ENCODE measurements at places on chromosomes 6 and 20.

DNA sequence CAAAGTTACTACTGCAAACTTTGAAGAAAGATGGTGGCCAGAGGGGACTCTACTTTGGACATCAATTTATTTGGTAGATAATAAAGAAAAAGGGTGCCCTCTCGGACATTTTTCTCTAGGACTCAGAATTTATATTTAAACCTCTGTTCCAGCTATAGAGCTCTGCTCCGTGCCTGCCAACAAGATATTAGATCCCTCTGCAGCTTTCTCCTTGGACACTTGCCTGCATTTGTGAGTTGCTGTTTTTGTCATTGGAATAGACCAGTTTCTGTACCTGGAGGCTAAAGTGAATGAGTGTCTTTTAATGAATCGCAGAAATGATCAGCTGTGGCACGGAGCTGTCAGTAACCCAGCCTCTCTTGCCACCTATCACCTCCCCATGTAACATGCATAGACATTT, 253.5 kb downstream of the NRN1 start:
- no peak for DNase-seq

- DNase-seq: no peak
These were observed 260.3 kb upstream of the FAM83B start for GRCh38 chr6:54586251-54586650.

DNA sequence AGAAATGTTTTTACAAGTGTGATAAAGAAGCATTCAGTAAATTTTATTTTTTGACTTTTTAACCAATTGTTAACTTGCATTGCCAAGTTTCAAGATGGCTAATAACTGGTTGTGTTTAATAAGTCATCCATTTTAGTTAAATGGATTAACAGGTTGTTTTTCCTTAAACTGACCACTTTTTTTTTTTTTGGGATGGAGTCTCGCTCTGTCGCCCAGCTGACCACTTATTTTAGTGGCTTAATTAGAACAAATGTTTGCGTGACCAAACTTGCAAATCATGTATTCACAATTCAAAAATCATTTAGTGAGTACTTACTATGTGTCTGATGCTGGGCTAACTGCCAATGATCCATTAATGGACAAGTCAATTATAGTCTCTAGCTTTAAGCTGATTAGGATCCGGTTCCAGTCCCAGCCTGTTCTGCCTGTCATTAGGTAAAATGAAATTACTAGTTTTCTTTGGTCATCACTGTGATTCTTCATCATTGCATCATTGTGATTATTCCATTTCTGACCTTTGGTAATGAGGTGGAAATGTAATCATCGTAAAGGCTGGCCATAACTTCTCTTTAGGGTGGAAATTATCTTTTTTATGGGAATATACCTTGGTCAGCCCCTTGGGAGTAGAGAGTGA, 729.2 kb upstream of the MARCKS start:
- no peak for DNase-seq

- DNase-seq: no peak
These were observed 81.6 kb upstream of the KHDRBS2 start for GRCh38 chr6:62367601-62368000.

GRCh38 chr6:154301839-154302752, 54.5 kb downstream of the IPCEF1 start:
- DNase-seq: no peak

GRCh38 chr6:80690551-80691131, 584.2 kb downstream of the BCKDHB start:
- no peak for DNase-seq

- no peak for DNase-seq
These were observed 65.3 kb downstream of the ADGRG6 start for GRCh38 chr6:142367061-142367460.

GRCh38 chr6:142871910-142872331, 73.1 kb downstream of the HIVEP2 start:
- DNase-seq: no peak

DNA sequence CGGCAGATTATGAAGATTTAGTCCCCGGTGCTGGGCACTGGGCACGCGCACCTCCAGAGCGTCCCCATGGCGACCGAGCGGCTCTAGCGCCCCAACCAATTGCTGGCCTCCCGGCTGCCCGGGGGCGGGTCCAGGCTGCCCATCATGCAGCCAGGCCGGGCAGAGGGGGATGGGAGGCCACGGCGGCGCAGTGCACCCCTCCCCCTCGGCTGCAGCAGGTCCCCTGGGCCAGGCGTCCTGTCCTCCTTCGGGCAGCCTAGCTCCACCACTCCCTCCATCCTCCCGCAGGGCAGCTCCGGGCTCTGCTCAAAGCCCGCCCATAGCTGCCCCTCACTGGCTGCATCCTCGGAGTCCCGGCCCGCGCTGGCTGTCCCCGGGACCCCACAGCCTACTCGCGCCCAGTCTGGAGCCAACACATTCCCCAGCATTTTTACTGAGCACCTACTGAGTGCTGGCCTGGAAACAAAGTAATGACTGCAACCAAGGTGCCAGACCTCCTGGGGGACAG, 99.4 kb downstream of the ASXL1 start:
- DNase-seq: no peak

GRCh38 chr20:49171909-49172308, 16.2 kb downstream of the STAU1 start:
- DNase-seq: no peak

GRCh38 chr6:50966532-50966931, 147.9 kb downstream of the TFAP2B start:
- no peak for DNase-seq

DNA sequence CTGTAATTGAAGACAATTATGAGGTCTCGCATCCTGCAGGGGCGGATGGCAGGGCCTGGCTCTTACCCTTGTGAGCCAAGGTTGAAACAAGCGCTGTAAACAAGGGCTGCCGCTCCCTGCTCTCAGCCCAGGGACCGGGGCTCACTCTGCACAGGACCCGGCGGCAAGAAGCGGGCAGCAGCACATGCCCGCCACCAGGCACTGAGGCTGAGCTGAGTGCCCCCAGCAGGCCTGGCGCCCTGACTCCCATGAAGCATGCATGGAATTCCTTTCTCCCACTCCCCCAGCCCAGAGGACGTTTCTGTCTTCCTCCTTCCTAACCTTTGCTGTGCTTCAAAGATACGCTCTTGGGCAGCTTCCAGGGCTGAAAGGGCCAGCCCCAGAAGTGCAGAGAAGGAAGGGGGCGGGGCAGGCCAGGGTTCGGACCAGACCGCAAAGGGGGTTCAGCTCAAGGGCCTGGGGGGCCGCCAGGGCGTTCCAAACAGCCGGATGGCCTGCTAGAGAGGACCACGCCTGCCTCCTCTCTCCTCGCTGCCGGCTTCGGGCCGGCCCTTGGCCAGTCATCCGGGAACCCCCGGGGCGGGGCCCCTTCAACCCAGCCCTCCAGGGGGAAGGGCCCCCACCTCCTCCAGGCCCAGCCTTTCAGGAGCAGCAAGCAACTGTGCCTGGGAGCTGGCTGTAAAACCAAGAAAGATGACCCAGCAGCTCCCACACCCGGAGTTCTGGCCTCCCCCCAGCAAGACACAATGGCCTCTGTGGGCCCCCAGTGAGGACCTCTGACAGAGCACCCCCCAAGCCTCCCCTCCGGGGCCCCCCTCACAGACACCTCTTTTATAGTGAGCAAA, 109.9 kb downstream of the NOL4L start:
- no peak for DNase-seq

DNA sequence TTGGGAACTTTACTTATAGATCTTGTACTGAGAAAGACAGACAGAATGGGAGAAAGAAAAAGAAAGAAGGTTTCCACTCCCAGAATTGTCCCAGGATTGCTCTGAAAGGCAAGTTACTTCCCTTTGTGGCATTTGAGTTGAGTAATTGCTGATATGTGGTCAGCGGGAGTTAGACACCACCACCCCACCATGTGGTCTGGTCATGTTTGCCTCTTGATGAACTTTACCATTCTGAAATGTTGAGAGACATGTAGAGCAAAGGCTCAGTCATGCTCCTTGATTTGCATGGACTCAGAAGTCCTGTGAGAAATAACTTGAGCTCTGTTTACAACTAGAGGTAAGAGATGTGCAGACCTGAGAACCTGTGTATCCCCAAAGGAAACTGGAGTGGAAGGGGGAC, 17.1 kb downstream of the TCF21 start:
- DNase-seq: no peak

- DNase-seq: no peak
These were observed 66.9 kb downstream of the BCKDHB start for GRCh38 chr6:80173411-80173810.

DNA sequence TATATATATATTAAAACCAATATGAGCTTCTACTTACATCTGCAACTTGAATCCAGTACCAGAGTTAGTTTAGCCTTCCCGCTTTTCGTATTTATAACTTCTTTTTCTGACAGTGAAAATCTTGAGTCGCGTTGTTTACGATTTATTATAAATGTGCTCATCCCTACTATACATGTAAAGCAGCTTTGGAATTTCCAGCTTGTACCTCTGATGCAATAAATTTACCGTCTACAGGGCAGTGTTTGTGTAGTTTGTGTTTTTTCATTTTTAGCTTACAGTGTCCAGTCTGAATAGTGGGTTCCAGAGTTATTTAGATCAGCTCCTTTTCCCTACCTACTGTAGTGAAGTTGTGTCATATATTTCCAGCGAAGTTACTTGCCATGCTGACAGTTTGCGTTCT, 66.3 kb downstream of the TIAM2 start:
- DNase-seq: no peak

DNA sequence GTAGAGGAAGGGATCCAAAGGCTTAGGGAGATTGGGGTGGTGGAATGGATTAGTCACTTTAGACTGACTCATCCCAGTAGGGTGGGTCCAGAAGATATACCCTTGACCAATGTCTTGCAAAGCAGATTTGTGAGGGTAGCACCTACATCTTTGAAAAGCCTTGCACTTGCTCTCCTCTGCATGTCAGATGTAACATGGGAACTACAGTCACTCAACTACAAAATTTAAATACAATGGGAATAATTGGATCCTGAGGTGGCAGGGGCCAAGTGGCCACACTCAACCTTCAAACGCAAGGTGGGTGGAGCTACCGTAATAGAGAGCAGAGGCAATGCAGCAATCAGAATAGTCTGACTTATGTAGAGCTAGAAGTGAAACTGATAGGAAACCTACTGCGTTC, 71.2 kb downstream of the ME1 start:
- no peak for DNase-seq

DNA sequence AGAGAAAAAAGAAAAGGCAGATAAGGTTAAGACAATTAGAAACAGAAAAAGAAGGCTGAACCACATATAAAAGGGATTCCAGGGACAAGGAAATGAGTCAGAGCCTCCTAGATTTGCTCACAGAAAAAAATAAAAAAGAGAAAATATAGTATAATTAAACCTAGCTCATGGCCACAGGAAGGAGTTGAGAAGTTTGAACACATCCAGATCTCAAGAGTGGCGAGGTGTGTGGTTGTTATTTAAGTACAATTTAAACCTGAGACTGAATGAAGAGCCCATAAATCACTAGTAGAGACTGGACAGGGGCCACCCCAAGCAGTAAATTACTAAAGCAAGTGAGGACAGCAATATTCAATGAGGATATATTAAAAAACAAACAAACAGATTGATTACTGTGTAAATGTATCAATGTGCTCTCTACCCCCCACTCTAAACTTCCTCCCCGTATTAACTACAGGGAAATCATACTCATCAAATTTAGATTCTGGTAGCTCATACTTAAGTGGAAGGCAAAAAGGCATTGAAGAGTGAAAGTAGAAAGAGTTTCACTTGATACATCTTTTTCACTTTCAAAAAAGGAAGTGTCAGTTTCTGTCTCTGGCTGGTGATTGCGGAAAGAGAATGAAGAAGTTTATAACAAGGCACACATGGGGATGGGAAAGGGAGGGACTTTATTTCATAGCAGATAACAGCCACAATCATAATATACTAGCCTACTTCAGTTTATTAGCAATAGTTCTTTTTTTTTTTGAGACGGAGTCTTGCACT, 49.3 kb upstream of the SCAF8 start:
- DNase-seq: no peak

DNA sequence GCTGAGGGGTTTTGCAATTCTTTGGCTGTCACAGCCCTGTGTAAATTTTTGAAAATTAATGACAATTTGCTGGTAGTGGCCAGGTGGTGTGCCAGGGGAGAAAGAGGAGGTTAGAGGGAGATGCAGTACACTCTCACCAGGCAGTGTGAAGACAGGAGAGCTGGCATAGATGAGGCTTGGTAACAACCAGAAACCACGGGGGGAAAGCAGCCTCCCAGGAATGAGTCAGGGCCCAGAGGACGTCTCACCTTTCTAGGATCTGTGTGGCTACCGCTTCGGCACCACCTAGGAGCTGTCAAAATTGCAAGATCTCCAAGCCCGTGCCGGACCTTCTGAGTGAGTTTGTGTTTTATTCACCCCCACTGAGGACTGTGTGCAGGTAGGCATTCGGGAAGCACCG, 171.4 kb downstream of the PACRG start:
- DNase-seq: no peak

DNA sequence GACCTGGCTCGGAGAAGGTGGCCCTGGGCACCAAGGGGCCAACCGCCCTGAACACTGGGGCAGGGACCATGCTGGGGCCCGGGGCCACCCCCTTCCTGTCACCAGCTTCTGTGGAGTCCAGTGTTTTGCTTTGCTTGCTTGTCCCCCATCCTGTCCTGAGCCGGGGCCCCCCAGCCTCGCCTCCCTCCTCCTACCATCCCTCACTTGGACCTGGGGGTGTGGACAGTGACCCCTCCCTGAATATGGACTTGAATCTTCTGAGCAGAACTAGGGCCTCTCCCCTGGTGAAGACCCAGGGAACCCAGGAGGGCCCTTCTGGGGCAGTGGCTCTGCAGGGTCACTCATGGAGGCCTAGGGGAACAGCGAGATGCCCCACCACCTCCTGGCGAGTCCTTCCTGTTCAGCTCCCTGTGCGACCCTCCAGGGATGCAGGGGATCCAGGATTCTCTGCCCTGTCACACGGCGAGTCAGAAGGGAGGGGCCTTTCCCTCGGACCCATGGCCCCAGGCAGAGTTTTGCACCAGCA, 41.6 kb downstream of the VSTM2L start:
- DNase-seq: no peak

DNA sequence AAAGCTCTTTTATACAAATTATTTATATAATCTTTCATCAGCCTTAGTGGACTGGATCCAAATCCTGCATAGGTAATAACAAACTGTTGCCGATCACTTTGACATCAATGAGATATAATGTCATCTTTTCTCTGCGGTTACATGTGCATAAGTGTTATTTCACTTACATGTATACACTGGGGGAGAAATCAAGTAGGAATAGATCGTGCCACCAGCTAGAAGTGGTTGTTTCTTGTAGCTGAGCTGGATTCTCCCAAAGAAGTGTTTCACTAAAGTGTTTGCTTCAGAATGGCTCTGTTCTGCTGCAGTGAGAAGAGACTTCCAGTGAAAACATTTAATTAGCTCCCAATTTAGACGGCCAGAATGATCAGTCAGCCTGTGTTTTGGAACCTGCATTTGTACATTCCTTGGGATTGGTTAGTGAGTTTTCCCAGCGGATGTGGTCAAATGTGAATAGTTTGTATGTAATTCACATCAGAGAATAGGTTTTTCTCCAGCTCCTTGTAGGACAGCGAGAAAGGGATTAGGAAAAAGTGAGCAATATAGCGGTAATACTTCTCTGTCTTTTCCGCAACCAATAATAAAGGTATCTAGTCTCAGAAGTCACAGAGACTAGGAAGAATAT, 163.1 kb upstream of the CCN2 start:
- DNase-seq: no peak

GRCh38 chr6:163825033-163825432, 410.5 kb downstream of the QKI start:
- no peak for DNase-seq
